B cell (primary cell): ENCODE measurements at places on chromosomes 12 and 14. TPM values are rescaled to one million over a fixed set of nuclear protein-coding genes. Genes with fewer than 3 reads are reported as not detected.

BATF gene
- 13.9 and 16.4 TPM in 2 replicates for total RNA-seq

CFAP54 gene
- 0.24 and 0.76 TPM in 2 replicates for total RNA-seq

ZFHX2 gene
- 2.5 and 2.8 TPM in 2 replicates for total RNA-seq

LRRC9 gene
- total RNA-seq: not detected in 2 replicates

CBX5 gene
- 64.8 and 66.2 TPM in 2 replicates for total RNA-seq

C12orf43 gene
- total RNA-seq: 18.9 and 20.5 TPM in 2 replicates

PMCH gene
- total RNA-seq: not detected in 2 replicates

APOLD1 gene
- total RNA-seq: 3.7 and 4.7 TPM in 2 replicates

MEG3 gene
- total RNA-seq: not detected in 2 replicates

CAPZA3 gene
- total RNA-seq: not detected in 2 replicates

GRCh38 chr12:2638273-2639019, 156.3 kb upstream of the FKBP4 start:
- DNase-seq: no peak

- DNase-seq: no peak
These were observed 3.0 kb downstream of the GAS2L3 start for GRCh38 chr12:100576331-100577036.

DNA sequence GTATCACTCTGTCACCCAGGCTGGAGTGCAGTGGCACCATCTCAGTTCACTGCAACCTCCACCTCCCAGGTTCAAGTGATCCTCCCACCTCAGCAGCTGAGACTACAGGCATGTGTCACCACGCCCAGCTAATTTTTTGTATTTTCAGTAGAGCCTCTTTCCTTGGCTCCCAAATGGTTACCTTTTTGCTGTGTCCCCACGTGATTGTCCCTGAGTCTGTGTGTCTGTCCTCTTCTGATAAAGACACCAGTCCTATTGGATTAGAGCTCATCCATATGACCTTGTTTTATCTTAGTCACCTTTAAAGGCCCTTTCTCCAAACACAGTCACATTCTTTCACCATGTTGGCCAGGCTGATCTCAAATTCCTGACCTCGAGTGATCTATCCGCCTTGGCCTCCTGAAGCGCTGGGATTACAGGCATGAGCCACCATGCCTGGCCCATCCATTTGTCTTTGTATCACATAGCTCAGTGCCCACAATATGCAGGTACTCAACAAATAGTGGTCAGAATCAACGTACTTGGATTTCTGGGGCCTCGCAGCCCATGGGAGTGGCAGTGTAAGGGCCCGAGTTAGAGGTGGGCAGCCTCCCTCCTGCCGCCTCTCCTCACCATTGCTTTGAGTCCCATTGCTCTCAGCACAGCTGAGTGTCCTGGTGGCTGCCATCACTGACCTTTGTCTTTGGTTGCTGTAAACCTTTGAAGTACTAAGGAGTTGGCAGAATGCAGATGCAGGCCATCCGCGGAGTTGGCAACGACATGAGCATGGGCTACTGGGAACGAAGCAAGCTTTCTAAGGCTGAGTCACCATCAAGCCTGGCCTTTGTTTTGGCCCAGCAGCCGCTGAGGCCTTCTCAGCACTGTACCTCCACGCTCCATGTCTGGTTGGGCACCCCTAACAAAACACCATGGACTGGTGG, 9.3 kb downstream of the TPCN1 start:
- no peak for DNase-seq

DNA sequence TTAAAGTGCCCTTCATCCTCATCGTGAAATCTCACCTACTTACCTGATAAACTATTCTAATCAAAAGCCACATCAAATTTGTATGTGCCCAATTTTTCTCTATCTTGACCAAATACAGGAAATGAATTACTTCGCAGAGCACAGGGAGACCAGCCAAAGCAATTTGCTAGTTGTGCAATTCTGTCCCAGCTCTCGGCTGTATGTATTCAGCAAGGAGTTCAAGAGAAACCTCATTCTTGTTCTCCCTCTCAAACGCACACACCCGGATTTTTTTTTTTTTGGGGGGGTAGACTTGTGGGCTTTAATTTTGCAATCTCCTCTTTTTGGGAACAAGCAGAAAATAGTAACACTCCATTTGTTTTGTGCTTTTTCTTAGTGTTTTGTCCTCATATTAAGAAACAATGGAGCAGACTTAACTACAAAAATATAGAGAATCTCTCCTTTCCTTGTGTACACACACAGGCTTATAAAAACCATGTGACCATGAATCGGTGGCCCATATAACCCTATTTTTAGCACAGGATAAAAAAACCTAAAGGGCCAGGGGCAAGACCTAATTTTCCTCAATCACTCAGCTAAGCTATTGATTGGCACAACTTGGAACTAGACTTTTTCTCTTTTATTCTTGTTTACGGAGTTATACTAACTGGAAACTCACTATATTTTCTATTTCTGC, 64.2 kb downstream of the MBIP start:
- DNase-seq: no peak

DNA sequence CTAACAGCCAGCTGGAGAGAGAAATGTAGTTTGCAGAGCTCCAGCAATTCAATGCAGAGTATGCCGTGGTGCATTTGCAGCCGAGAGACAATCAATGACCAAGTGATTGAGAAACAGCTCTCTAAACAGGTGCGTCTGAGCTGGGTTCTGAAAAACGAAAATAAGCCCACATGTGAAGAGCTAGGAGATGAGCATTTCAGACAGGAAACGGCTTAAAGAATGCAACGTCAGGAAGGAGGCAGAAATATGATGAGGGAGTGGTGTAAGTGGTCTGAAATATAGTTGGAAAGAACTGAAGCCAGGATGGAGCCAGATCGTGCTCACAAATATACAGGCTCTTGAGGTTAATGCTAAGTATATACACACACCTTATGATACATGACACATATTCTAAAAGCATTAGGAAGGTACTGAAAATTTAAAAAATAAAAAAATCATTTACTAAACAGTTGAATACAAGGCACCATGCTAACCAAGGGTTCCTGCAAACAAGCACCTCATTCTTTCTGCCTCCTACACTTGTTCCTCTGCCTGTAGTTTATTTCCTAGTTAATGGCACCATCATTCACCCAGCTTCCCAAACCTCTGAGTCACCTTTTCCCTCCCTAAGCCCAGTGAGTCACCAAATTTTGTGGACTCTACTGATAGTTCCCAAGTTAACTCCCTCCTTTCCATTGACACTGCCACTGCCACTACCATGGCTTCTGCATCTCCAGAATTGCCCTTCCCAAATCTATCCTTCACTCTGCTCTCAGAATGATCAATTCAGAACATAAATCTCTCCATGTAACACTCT, 2.3 kb upstream of the GARIN2 start:
- DNase-seq: no peak

GRCh38 chr12:6840761-6841515, at the start of gene GNB3:
Gene GNB3, plus strand, starts transcription at chr12:6840925. Its CDS starts 363 bp downstream, at chr12:6841288.
- no peak for DNase-seq

- no peak for DNase-seq
These were observed 18.1 kb upstream of the KSR2 start for GRCh38 chr12:117986705-117987469.

DNA sequence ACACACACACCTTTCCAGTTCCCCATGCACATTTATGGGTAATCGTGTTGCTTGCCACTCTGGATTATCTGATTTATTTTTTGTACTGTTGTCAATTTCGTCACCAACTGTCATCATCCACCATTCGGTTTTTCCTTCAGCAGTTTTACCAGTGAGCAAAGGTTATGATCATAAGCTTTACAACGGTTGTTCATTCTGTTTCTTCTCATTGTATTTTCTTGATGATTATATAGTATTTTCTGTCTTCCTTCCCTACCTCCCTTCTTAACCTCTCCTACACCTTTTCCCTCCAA, 680 bp downstream of the NECAP1 start:
- DNase-seq: no peak

- no peak for DNase-seq
These were observed 36.2 kb upstream of the TMX1 start for GRCh38 chr14:51203881-51204280.

DNA sequence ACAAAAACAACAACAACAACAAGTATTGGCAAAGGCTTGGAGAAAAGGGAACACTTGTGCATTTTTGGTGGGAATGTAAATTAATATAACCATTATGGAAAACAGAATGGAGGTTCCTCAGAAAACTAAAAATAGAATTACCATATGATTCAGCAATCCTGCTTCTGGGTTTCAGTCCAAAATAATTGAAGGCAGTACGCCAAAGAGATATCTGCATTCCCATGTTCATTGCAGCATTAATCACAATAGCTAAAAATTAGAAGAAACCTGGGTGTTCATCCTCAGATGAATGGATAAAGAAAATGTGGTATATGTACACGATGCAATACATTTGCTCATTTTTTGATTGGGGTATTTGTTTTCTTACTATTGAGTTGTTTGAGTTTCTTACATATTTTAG, 813.0 kb downstream of the NRXN3 start:
- no peak for DNase-seq

GRCh38 chr14:92751819-92752218, 3.4 kb upstream of the LGMN start:
- DNase-seq: no peak

GRCh38 chr12:30457621-30458289, 237.9 kb downstream of the IPO8 start:
- DNase-seq: no peak

GRCh38 chr12:30913323-30913722, 13.2 kb upstream of the TSPAN11 start:
- no peak for DNase-seq

- DNase-seq: peak; percentile 22
These were observed 296.4 kb downstream of the DPF3 start for GRCh38 chr14:72597252-72598233.

GRCh38 chr14:21891921-21892320, 218.3 kb upstream of the OR4E1 start:
- no peak for DNase-seq

GRCh38 chr14:58414845-58415244, 12.5 kb downstream of the TIMM9 start:
- no peak for DNase-seq

GRCh38 chr14:22852599-22852939, 16.2 kb downstream of the MMP14 start:
- no peak for DNase-seq

- no peak for DNase-seq
These were observed 23.3 kb downstream of the ZC2HC1C start for GRCh38 chr14:75092698-75093097.

DNA sequence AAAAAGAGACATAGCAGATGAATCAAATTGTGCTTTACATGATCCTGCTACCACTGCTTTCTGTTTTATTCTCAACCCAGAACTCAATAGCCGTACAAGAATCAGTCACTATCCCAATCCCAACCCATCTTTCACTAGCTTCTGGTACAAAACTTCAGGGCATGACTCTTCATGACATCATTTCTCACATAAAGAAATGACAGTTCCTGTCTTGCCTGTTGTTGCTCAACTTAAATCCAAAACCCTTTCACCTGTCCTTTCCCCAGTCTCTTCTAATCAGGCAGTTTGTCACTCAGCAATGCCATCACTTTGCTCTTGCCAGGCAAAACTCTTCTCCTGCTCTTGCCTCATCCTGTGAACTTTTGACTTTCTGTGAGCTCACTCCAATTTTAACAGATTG, 962.8 kb downstream of the GALC start:
- DNase-seq: no peak

DNA sequence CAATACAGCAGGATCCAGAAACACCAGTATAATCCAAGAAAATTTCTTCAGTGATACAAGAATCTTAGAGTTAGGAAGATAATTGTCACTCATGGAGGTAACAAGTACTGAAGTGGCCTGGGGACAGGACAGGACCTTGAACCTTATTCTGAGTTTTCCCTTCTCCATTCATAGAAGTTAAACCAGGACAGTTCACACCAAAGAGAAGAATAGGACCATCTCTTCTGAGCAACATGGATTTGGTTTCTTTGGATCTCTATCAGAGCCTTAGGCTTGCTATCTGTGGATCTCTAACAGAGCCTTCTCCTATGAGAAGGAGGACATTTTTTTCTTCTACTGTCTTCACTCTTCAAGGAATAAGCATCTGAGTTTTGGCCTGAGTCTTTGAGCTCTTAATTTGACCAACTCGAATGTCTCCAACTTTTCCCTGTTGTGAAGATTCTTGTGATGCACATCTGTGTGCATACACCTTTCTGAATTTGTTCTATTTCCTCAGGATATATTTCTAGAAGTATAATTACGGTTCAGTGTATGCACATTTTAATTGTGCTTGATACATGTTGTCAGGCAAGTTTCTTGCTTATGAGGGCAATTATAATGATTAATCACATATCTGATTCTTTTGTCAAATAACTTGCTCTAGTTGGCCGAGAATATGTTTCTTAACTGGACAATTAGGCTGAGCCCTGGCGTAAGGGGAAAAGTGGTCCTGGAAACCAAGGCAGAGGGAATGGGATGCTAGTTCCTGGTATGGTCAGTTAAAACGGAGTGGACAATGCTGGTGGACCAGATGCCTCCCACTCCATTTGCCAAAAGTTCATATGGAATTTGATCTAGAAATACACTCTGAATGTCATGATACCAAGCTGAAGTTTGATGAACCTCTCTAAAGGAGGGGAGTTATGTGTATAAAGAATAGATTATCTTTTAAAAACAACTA, 6.6 kb downstream of the KRT6A start:
- DNase-seq: no peak
